ENCODE measurements at places on chromosomes 3 and 15. TPM values are rescaled to one million over a fixed set of nuclear protein-coding genes. Genes with fewer than 3 reads are reported as not detected.

DNA sequence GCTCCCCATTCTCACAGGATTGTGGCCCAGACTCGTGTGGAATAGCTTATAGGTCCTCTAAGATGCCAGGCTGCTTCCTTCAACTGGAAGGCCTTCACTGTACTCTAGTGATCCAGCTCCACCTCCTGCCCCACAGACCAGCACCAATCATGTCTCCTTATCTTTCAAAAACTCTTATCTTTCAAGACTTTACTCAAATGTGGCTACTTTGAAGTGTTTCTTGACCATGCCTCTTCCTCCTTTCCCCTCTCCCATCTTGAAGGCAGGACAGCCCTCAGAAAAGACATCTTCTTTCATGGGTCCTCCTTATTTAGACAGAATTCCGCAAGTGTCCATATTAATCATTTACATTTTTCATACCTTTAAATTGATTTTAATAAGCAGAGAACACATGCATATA is 142.3 kb downstream of the CHST2 start:
- H3K4me3 ChIP-seq: no peak overlapping the region
- H3K27ac ChIP-seq: no peak overlapping the region
- H3K27me3 ChIP-seq: no peaks in the 10 kb centered on the region
- no peak for DNase-seq
- H3K4me1 ChIP-seq: no peaks in the 10 kb centered on the region
- H3K36me3 ChIP-seq: no peaks in the 10 kb centered on the region

GRCh38 chr3:89223188-89223587 is 115.8 kb downstream of the EPHA3 start:
- no peak for DNase-seq
- no peaks in the 10 kb centered on the region for H3K4me1 ChIP-seq
- no peak overlapping the region for H3K27ac ChIP-seq

GRCh38 chr15:84570164-84570735 is 30.6 kb upstream of the ZSCAN2 start:
- H3K4me3 ChIP-seq: peak overlapping the region; percentile 66
- no peaks in the 10 kb centered on the region for H3K27me3 ChIP-seq
- H3K4me1 ChIP-seq: peaks cover 4% of the 10 kb centered on the region
- DNase-seq: peak; percentile 37

DNA sequence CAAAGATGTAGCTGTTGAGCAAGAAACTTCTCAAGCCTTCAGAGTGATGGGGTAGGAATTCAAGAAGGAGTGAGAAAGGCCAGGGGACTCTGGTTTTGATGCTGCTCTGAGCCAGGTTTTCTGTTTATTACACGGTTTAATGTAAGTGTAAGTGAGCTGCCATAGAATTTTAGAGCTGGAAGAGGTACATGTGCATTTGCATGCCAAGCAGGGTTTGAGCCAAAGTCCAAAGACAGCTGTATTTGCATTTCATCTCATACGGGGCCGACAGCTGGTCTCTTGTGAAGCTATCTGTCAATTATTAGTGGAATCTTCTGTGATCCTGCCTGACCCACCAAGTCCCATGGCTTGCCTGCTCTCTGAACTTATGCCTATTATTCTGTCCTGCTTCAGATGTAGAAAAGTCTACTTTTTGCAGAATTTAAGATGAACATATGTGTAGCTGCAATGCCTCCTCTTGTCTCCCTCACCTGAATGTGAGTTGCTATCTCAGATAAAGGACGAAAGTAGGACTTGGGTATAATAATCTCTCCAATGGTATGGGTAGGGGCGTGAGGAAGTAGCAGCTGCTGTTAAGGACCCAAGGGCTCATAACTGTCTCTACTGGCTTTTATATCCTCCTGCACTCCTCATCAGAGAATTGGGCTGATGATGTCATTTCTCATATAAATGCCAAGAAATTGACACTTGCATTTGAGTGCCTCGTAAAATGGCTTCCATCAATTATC is 160.0 kb downstream of the SQOR start:
- no peaks in the 10 kb centered on the region for H3K4me1 ChIP-seq
- H3K4me3 ChIP-seq: no peak overlapping the region
- H3K27me3 ChIP-seq: no peaks in the 10 kb centered on the region
- no peaks in the 10 kb centered on the region for H3K36me3 ChIP-seq
- no peak overlapping the region for H3K27ac ChIP-seq

DNA sequence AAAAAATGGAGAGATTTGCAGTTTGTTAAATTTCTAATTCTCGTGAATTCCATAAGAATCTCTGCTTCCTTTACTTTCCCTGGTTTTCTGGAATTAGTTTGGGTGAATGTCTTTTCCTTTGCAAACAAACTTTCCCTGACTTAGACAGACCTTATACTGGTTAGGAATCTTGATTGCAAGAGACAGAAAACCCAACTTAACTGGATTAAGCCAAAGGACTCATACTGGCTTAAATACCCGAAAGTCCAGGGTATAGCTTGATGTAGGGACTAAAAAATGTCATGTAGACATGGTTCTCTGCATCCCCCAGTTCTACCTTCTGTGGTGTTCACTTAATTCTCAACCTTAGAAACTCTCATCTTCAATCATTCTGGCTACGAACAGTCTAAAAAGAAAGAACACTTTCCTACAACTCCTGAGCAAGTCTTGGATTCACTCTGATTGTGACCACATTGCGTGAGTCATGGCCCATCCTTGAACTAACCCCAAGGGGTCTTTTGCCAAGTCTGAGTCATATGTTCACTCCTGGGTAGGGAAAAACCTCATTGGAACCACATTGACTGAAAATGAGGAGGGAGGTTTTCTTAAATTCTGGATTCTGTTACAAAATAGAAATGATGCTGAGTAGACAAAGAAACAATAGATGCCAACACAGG is 136.0 kb upstream of the DAZL start:
- no peaks in the 10 kb centered on the region for H3K36me3 ChIP-seq
- DNase-seq: no peak
- no peak overlapping the region for H3K27ac ChIP-seq
- H3K27me3 ChIP-seq: no peaks in the 10 kb centered on the region
- H3K4me1 ChIP-seq: no peaks in the 10 kb centered on the region

DNA sequence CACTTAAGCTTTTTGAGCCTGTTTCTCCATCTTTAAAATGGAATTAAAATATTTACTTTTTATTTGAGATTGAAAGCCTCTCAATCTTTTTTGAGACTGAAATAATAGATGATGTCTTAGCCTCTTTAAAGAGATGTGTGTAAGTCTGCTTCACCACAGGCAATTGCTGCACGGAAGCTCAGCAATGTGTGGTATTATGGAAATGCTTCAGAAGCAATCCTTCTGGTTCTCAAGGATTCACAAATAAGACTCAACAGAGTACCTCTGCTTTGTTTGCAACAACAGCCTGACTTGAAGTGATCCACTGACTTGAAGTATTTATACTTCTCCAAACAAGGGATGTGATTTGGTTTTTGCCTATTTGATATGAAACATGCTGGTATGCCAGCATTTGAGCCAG is 332.0 kb upstream of the RASGRP1 start:
- H3K4me1 ChIP-seq: no peaks in the 10 kb centered on the region
- H3K36me3 ChIP-seq: no peaks in the 10 kb centered on the region
- no peaks in the 10 kb centered on the region for H3K27me3 ChIP-seq
- no peak overlapping the region for H3K27ac ChIP-seq

Gene CD86
- total RNA-seq: 1.2 TPM

GRCh38 chr3:99212969-99213368 is 311.5 kb upstream of the DCBLD2 start:
- H3K4me1 ChIP-seq: no peaks in the 10 kb centered on the region
- no peak for DNase-seq
- no peak overlapping the region for H3K4me3 ChIP-seq
- H3K27ac ChIP-seq: no peak overlapping the region

DNA sequence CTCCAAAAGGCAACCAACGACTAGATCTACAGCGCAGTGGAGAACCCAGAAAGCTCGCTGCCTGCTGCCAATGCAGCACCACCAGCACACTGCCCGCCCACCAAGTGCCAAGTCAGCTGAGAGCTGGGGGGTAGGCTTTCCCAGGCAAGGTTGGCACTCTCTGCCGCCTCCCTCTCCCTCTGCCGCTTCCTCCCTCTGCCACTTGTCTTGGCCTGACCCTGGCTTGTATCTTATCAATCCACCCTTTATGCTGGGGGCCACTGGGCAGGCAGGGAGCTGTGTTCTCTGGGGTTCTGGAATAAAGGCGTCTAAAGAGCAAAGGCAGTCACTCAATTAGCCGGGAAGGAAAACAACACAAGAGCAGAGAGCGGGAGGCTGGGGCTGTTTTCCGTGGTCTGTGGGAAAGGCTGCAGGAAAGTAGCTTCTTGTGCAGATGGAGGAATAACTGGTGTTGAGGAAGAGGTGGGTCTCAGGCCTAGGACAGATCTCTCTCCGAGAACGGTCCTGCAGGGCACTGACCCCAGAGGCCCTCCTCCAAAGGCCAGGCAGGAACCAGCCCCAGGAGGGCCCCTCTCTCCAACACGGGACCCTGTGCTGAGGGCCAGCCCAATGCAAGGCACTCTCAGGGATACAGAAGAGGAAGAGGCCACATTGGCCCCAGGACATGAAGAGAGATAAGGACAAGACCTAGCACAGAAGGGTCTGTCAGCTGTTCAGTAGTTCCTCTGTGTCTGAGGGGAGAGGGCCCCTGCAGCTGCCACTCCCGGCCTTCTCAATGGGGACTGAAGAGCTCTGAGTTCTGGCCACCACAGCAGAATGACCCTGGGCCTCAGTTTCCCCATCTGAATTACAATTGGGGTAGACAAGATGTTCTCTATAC is 30.8 kb downstream of the ACSBG1 start:
- no peaks in the 10 kb centered on the region for H3K36me3 ChIP-seq
- H3K4me1 ChIP-seq: no peaks in the 10 kb centered on the region
- no peak overlapping the region for H3K4me3 ChIP-seq
- no peak for DNase-seq
- H3K27ac ChIP-seq: no peak overlapping the region
- H3K27me3 ChIP-seq: no peaks in the 10 kb centered on the region

DNA sequence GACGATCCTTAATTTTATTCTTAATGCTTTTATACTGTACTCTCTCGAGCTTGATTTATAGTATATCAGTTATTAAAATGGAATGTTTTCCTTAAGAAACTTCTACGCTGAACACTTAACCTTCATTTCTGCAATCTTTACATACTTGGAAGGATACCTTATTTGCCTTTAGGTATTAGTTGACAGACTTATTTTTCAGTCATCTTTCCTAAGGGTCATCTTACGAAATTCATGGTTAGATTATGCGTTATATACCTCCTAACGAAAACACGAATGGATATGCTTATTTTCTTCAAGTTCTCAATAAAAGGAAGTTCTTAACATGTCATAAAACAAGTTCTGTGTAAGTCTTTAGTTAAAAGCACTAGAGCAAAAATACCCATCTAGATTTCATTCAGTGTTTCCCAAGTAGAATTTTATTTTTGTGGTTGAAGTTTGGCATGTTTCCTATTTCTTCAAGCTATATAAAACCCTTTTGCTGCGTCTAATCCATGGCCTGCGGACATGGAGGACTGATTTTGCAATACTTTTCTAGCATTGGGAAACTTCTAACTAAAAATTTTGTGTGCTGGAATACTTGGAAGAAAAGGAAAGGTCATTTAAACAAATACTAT is 231.3 kb downstream of the TP63 start:
- no peak overlapping the region for H3K4me3 ChIP-seq
- no peaks in the 10 kb centered on the region for H3K4me1 ChIP-seq
- no peaks in the 10 kb centered on the region for H3K36me3 ChIP-seq
- DNase-seq: no peak
- no peaks in the 10 kb centered on the region for H3K27me3 ChIP-seq
- no peak overlapping the region for H3K27ac ChIP-seq

GRCh38 chr15:101481381-101481705 is 8.2 kb downstream of the PCSK6 start:
- H3K36me3 ChIP-seq: no peaks in the 10 kb centered on the region
- no peaks in the 10 kb centered on the region for H3K27me3 ChIP-seq
- no peak overlapping the region for H3K4me3 ChIP-seq
- no peak for DNase-seq

GRCh38 chr3:18529631-18530030 is 104.5 kb upstream of the SATB1 start:
- no peak for DNase-seq
- no peaks in the 10 kb centered on the region for H3K4me1 ChIP-seq

Gene CHRM5
- not detected for total RNA-seq

Gene LARP6
- total RNA-seq: 0.51 TPM

Gene LDHAL6B
- not detected for total RNA-seq

DNA sequence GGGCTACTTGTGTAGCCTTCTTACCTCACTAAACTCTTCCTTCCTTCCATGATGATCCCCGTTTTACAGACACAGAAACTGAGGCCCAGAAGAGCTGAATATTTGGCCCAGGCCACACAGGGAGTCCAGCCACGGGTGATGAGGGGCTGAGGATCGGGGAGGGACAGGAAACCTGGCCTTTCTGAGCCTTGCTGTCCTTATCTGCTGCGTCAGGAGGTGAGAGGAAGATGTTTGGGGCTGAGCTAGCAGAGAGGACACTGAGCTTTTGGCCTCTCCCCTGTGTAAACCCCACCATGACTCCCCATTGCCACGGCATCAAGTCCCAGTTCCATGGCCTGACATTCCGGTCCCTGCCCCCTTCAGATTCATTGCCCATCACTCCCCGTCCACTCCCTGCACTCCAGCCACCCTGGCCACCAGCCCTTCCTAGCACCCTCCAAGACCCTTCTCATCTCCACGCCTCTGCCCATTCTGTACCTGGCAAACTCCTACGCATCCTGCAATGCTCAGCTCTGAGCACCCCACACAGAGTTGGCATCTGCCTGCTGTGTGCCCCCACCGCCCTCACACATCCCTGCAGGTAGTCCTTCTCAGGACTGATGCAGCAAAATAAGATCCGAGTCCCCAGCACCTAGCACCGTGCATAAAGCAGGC is 103.0 kb downstream of the FBLN2 start:
- no peak overlapping the region for H3K4me3 ChIP-seq
- peaks cover 13% of the 10 kb centered on the region for H3K27me3 ChIP-seq
- no peak overlapping the region for H3K27ac ChIP-seq
- DNase-seq: no peak
- peaks cover 41% of the 10 kb centered on the region for H3K4me1 ChIP-seq
- H3K36me3 ChIP-seq: no peaks in the 10 kb centered on the region

GRCh38 chr15:41476416-41477048 is 17.1 kb upstream of the ITPKA start:
- H3K36me3 ChIP-seq: peaks cover 55% of the 10 kb centered on the region
- no peak for DNase-seq
- no peaks in the 10 kb centered on the region for H3K27me3 ChIP-seq
- H3K27ac ChIP-seq: peak overlapping the region; percentile 22
- H3K4me3 ChIP-seq: no peak overlapping the region

- H3K27ac ChIP-seq: no peak overlapping the region
- no peaks in the 10 kb centered on the region for H3K27me3 ChIP-seq
- no peak overlapping the region for H3K4me3 ChIP-seq
Measured at GRCh38 chr3:169387751-169388696, 275.5 kb downstream of the MECOM start.

Gene TNNC1
- 2.2 TPM for total RNA-seq

Gene ISG20
- 27.2 TPM for total RNA-seq

- H3K27me3 ChIP-seq: no peaks in the 10 kb centered on the region
- no peak for DNase-seq
- H3K36me3 ChIP-seq: peaks cover 4% of the 10 kb centered on the region
- no peak overlapping the region for H3K4me3 ChIP-seq
Measured at GRCh38 chr15:90979582-90979981, 14.8 kb downstream of the PRC1 start.

Gene SNX22
- total RNA-seq: 0.40 TPM

Gene MEX3B
- 0.61 TPM for total RNA-seq

GRCh38 chr3:48125013-48125705 is 63.1 kb downstream of the CDC25A start:
- no peak overlapping the region for H3K27ac ChIP-seq
- H3K27me3 ChIP-seq: no peaks in the 10 kb centered on the region
- H3K4me1 ChIP-seq: no peaks in the 10 kb centered on the region
- H3K36me3 ChIP-seq: no peaks in the 10 kb centered on the region
- no peak for DNase-seq

Gene DNAH1
- total RNA-seq: 7.0 TPM

Data from CD8-positive, alpha-beta memory T cell (primary cell).